NCI-H748 treated with DMSO at 0.1 percent for 48 hours (cell line): ENCODE measurements at places on chromosomes 1 and 21.

DNA sequence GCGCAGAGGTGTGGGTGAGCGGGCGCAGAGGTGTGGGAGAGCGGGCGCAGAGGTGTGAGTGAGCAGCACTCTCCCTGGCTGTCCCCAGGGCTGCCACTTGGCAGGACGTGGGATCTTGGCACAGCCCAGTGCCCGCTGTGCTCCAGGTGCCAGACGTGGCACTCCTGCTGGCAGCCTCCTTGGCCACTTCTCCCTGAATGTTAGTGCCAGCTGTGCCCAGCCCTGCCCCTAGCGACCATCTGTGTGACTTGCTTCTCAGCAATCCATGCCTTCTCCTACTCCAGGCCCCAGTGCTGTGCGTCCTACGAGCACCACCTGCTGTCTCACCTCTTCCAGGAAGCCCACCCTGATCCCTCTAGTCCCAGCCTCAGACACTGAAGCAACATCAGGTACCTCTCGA, 30.5 kb downstream of the KRTAP10-1 start:
- no peak for DNase-seq

DNA sequence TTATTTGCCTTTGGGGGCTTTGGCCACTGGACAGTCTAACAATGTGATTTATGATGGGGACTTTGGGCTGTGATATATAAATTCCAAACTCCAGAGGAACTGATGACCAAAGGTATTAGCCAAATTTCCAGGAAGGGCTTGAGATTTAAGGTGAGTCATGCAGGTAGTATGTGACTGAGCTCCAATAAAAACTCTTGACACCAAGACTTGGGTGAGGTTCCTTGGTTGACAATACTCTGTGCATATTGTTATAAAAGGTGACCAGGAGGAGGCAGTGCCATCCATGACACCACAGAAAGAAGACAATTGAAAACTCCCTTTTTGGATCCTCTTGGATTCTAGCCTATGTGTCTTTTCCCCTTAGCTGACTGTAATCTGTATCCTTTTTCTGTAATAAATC, 392.7 kb upstream of the LRRC7 start:
- no peak for DNase-seq

DNA sequence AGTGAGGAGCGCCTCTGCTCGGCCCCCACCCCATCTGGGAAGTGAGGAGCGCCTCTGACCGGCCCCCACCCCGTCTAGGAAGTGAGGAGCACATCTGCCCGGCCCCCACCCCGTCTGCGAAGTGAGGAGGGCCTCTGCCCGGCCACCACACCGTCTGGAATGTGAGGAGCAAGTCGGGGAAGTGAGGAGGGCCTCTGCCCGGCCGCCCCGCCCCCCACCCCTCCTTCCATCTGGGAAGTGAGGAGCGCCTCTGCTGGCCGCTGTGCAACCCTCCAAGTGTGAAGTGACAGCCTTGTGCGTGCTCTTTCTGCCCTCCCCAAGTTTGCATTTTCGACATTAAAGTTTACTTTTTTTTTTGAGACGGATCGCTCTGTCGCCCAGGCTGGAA, 5.1 kb upstream of the ZZZ3 start:
- no peak for DNase-seq

DNA sequence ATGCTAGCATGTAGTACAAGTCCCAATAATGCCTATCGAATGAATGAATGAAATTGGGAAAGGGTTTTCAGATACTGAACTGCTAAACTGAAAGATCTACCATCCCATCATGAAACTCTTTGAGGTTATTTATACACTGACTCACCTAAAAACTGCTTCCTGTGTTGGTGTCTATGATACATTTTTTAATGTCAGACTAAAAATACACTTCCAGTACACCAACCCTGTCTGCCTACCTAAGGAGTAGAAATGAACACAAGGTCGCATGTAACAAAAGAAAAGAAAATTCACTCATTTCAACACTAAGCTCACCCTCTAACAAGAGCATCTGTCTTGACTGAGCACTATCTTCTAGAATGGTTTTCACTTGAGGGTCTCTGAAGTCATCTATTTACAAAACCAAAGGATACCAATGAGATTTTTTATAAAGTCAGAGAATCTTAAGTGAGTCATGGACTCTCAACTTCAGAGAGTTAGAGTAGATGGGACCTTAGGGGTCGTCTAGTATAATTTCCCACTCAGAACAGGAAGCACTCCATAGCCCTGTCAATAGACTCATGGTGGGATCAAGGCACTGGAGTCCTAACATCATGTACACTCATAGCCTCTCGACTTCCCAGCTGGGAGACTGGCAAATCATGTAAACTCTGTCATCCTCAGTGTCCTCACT, 53.4 kb downstream of the WLS start:
- no peak for DNase-seq

DNA sequence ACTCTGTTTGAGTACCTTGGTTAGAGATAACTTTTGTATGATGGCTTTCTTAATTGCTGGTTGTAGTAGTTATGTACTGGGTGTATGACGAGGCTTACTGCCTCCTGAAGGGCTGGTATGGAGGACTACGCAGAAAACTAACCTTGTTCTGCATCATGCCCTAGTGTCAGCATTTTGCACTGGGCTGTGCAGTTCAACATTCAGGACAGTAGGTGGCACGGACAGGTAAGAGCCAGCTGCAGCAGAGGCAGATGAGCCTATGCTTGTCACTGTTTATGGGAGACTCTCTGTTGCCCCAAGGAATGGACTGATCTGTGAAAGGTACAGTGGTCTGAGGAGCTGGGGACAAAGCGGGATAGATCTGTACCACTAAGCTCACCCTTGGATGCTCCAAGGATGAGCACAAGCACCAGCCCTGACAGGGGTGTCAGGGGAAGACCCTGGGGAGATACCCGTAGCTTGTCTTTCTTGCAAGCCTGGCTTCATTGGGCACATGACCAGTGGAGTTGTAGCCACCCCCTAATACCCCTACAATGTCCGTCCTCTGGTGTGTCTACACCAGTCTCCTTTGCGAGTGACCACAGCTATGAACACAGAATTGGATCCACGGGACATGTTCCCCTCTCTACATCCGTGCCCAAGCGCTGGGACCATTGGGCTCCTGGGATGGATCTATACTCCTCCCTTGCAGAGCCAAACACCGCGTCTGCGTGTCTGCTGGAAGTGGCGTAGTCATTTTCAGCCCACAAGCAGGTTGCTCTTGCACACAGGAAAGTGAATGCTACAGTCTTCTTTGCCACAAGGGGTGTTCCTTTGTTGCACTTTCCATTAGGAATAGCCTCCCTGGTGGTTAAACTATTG, 51.1 kb upstream of the CFHR3 start:
- no peak for DNase-seq

- no peak for DNase-seq
These were observed 67.0 kb downstream of the ARHGEF16 start for GRCh38 chr1:3521426-3521825.

GRCh38 chr1:203197625-203198024, 11.1 kb upstream of the CHI3L1 start:
- DNase-seq: no peak

- no peak for DNase-seq
These were observed 15.0 kb upstream of the FCAMR start for GRCh38 chr1:206985162-206985749.

DNA sequence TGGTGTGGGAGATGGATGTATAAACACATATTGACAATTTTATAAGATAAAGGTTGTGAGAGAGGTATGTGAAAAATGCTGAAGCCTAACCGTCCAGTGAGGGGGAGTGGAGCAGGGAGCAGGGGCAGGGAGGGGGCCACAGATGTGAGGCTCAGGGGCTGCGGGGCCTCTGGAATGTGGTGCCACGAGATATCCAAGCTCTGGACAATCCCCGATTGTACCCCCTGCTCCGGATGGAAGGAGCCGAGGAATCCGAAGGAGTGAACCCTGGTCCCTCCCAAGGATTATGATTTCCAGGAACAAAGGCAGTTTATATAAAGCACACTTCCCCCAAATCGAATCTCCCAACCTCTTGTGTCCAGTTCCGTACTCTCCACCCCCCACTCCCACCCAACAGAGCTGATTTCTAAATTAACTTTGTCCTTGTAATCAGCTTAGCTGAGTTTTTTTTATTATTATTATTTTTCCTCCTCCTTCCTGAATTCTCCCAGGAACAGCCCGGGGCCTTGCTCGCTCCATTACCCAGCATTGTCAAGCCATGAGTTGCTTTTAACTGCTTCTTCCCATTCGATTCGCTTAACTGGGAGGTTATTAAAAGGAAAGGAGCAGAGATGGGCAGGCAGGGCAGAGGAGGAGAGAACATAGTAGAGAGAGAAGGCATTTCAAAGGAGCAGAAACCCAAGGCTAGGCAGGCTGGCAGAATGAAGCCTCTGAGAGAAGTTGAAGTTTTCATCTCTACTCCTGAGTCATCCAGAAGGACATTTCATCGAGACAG, 9.4 kb downstream of the KIRREL1 start:
- DNase-seq: no peak

DNA sequence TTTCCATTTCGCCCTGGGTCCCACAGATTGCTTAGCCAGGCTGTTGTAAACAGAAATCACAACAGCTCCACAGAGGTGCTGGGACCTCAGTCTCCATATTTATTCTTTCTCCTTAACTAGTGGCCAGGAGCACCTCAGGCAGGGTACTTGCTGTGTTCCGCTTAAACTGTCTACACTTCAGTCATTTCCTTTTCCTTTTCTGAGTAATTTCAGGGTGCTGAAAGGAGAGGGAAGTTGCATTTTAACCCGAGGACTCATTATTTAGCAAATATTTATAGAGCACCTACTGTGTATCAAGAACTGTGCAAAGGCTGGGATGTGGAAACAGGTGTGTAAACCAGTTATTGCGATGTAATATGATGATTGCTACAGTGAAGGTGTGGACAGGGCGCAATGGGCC, 41.9 kb downstream of the ACP6 start:
- no peak for DNase-seq
